Stimulated activated CD4-positive, alpha-beta T cell treated with anti-CD3 and anti-CD28 coated beads, Interleukin-1b, Interleukin-23, amount 100 ng/mL, for 1 hour (primary cell): ENCODE measurements at places on chromosomes 5 and 9.
A peak's percentile ranks its signal among the peaks of the same experiment; 100 is the strongest.

DNA sequence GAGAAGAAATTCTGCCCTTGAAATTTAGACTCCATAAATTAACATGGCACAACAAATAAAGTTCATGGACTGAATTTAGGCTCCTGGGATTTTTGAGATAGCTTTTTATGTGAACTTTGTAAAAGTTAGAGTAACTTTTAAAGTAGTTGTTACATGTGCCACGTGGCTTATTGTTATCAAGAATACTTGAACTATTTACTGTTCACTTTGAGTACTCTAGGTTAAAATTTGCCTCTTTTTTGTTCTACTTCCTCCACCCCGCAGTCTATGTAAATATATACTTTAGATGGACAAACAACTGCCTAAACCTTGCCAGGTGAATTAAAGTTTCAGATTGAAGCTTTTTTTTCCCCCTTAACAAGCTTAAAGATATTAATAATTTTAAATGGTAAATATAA lies 457.9 kb downstream of the RAB3C start:
- DNase-seq: no peak

DNA sequence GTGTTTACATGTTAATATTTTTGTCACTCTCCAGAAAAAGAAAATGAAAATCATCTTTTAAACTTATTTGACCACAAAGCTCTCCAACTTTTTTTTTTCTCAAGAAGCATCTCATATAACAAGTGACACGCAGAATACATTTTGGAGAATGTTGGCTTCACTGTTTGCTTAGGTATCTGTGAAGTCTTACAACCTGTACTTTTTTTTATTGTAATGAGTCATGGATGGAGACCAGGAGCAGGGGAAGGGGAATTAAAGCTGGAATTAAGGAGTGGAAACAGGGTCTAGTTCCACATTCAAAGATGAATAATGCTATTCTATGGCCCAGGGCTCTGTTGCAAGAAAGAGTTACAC lies 211.9 kb downstream of the MAN2A1 start:
- no peak for DNase-seq

GRCh38 chr9:70133253-70134208 lies 89.9 kb downstream of the MAMDC2 start:
- no peak for DNase-seq

- no peak for DNase-seq
These were observed 9.7 kb upstream of the RALGDS start for GRCh38 chr9:133130685-133131244.

DNA sequence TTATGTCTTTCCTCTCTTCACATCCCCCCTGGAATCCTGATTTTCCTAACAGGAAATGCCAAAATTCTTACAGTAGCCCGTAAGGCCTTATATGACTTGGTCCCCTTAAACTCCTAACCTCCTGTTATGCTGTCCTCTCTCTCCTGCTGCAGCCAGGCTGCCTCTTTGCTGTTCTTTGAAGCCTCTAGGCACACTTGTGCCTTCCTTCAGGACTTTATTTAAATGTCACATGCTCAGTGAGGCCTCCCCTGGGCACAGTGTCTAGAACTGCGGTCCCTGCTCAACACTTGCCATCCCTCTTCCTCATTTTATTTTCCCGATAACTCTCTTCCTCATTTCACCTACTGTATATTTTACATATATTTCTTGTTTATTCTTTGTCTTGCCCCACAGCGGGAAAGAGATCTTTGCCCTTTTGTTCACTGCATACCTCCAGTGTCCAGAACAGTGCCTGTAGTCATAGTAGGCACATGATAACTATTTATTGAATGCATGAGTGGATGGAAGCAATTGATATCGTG lies 5.5 kb upstream of the SHB start:
- DNase-seq: no peak

- DNase-seq: no peak
These were observed 3.2 kb downstream of the FCN1 start for GRCh38 chr9:134914501-134914834.

DNA sequence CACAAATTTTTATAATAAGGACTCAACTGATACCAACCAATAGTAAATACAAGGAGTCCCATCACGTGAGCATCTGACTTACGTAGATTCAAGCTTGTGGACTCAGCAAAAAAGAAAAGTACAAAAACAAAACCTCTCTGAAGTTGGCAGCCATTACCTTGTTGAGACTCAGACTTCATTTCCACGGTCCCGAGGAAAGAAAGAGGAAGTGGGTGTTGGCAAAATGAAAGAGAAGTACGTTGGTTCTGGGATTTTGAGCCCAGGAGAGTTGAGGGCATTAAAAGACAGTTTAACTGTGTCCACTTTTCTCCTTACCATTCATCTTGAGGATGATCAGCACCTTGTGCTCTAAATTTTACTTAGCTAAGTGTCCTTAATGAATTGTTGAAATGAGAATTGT lies 26.7 kb downstream of the NCBP1 start:
- no peak for DNase-seq

GRCh38 chr5:173928871-173929574 lies 40.9 kb downstream of the CPEB4 start:
- DNase-seq: no peak

- DNase-seq: no peak
These were observed 55.4 kb downstream of the GOLM1 start for GRCh38 chr9:86043999-86044398.

DNA sequence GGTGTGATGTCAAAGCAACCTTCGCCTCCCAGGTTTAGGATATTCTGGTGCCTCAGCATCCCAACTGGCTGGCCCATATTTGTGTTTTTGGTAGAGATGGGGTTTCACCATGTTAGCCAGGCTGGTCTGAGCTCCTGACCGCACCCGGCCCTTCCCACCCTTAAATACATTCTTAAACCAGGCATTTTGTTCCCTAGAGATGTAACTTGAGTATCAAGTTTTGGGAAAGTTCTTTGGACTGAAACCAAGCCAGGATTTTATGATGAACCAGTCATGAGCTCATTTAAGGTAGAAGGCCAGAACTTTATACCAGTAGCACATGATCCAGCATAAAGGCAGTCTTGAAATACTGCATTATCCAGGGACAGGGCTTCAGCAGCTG lies 3.5 kb downstream of the RPL7A start:
- DNase-seq: no peak

- peak; percentile 93 for DNase-seq
These were observed at the start of gene LYSMD3 for GRCh38 chr5:90529194-90529938. Gene LYSMD3, minus strand, starts transcription at chr5:90529584. Its CDS starts 4,295 bp downstream, at chr5:90525289.

DNA sequence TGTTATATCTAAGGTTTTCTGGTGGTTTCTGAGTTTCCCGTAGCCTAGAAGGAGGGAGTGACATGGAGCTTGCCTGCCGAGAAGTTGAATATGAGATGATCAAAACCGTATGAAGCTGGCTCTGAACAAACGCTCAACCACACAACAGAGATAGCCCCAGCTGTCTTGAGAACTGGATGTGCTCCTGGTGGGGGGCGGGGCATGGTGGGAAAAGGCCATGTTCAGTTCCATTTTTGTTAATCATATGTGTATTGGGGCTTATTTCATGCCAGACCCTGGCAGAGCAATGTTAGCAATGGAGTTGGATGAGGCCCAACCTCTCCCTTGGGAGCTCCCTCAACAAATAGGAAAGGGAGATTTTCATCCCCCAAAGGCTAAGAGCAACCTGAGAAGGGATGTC lies 4.8 kb downstream of the CCL19 start:
- no peak for DNase-seq

DNA sequence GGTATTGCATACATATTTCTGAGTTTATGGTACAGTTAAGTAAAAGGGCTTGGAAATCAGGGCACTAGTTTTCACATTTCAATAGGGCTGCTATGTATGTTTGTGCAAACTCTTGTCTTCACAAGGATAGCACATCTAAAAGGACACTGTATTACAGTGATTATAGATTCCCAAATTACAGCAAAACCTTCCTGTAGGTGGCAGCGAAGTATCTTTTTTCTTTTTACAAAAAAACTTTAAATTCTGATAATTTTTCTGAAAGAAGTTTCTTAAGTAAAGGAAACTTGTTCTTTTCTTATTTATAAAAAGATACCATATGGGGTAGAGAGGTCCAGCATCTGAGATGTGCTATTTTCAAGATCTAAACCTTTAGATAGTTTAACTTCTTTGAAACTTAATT lies 337.8 kb downstream of the PTPRD start:
- DNase-seq: no peak

GRCh38 chr5:126995039-126995438 lies 35.3 kb downstream of the MARCHF3 start:
- no peak for DNase-seq
